Activated naive CD4-positive, alpha-beta T cell treated with anti-CD3 and anti-CD28 coated beads, Interleukin-2, amount 50 U/mL, for 16 hours (primary cell): ENCODE measurements at places on chromosomes 2 and 18.
A peak's percentile ranks its signal among the peaks of the same experiment; 100 is the strongest.

DNA sequence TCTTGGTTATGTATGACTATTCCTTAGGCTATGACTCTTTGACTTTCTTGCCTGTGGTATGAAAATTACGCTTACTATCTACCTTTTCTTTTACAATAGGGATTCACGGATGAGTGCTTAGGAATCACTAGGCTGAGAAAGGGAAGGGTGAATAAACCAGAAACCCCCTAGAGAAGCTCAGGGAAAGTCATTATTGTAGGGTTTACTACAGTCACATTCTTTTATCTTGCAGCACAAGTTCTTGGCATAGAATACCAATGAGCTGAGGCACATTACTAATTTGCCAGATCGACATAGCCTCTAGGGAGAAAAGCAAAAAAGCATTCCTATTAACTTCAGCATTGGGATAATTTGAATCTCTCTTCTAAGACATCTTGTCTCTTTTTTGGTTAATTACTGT, 103.3 kb downstream of the ST6GAL2 start:
- DNase-seq = no peak

GRCh38 chr2:52916981-52917380, 850.6 kb upstream of the CHAC2 start:
- no peak for DNase-seq

DNA sequence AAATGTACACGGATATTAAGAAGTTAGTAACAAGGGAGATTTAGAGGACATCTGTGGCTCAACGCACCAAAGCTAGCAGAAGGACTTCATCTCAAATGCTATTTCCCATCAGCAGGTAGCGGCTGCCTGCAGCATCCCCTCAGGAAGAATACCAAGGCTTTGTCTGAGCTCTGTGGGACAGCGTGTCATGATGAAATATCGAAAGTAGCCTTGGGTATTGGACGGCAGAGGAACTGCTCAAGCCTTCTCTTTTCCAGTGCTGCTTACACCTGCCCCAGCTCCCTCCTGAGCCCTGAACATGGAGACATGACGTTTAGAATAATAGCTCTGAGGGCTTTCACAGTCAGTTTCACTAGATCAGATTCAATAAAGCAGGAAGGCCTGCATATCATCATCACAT, 241.6 kb downstream of the SUCLG1 start:
- DNase-seq = no peak

GRCh38 chr2:237134321-237135230, 48.9 kb downstream of the COPS8 start:
- DNase-seq = no peak

DNA sequence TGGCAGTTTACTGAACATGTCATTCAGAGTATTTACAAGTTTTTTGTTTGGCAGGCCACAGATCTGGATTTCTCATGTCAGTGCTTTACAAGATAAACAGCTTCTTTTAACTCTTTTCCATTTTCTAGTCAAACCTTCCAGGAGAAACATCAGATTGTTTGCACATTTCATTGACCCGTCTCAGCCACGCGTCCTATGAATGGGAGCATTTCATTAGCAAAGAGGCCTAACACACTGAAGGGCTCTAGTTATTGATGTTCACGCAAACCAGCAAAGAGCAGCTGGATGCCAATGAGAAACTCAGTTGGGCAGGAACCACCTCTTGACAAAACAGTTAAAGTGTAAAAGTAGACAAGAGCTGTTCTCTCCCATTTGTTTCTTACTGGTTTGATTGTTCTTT, 29.2 kb upstream of the MFF start:
- DNase-seq = no peak

DNA sequence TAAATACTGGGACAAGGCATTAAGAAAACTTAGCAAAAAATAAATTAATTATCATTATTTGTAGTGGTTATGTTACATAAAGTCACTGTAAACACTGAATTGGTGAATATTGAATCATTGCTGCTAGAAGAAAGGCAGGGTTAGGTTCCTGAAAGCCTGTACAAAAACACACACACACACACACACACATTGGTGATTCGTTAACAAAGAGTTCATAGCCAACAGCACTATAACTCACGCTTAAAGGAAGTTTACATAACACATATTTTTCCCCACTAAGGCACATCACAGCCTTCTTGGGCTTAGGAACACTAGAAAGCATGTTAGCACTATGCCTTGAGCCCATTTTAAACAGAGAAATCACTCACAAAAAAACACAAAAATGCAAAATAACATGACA, 690.0 kb upstream of the PIK3C3 start:
- DNase-seq = no peak

- DNase-seq = peak; percentile 58
These were observed 96.2 kb downstream of the CABLES1 start for GRCh38 chr18:23231340-23232021.

DNA sequence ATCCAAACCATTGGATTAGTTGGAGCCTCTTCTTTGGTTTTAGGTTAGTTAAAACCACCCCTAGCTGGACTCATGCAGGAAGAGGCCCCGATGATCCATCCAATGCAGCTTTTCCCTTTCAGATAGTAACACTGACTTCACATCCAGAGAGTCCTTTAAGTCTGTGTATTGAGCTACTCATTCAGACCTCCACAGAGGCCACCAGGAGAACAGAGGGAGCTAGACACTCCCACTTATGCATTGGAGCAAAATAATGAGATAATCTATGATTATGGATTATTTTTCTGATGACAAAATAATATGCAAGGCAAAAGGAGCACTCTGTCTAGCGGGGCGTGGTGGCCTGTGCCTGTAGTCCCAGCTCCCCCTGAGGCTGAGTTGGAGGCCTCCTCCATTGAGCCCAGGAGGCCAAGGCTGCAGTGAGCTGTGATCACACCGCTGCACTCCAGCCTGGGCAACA, 1.6 kb upstream of the ROCK2 start:
- DNase-seq = no peak

GRCh38 chr18:668260-668659, 10.8 kb downstream of the TYMS start:
- DNase-seq = no peak

GRCh38 chr2:118492335-118492734, 355.1 kb downstream of the EN1 start:
- no peak for DNase-seq

GRCh38 chr2:45714679-45715078, 63.2 kb downstream of the PRKCE start:
- DNase-seq = no peak

DNA sequence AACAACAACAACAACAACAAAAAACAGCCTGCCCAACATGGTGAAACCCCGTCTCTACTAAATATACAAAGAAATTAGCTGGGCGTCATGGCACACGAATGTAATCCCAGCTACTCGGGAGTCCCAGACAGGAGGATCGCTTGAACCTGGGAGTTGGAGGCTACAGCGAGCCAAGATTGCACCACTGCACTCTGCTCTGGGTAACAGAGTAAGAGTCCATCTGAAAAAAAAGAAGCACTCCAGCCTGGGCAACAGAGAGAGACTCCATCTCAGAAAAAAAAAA, 344.1 kb upstream of the PLGLB2 start:
- no peak for DNase-seq

DNA sequence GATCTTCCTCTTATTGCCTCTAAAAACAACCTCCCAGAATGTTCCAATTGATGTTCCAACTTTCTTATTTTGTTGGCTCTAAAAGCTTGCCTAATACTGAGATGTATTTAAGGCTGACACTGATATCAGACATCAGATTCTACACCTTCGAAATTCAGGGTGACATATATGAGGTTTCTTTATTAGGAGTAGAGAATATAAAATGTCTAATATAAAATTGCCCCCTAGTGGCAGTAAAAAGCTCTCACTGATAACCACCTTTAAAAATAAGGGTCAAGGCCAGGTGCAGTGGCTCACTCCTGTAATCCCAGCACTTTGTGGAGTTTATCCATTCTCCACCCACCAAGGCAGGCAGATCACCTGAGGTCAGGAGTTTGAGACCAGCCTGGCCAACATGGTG, 789.7 kb upstream of the SLC39A10 start:
- DNase-seq = no peak

GRCh38 chr18:9419956-9420631, 55.2 kb upstream of the RALBP1 start:
- DNase-seq = no peak

GRCh38 chr18:22427822-22428549, 10.3 kb upstream of the CTAGE1 start:
- DNase-seq = no peak

- no peak for DNase-seq
These were observed 59.3 kb downstream of the PRKRA start for GRCh38 chr2:178391701-178392100.

- no peak for DNase-seq
These were observed 361.3 kb downstream of the ZNF521 start for GRCh38 chr18:24990671-24991134.

- DNase-seq = no peak
These were observed 99.6 kb upstream of the MBOAT2 start for GRCh38 chr2:9102861-9103662.

GRCh38 chr2:107817378-107817777, 9.3 kb upstream of the RGPD4 start:
- no peak for DNase-seq
